ENCODE measurements at places on chromosomes 3 and 15. TPM values are rescaled to one million over a fixed set of nuclear protein-coding genes. Genes with fewer than 3 reads are reported as not detected.

GRCh38 chr3:102225407-102226132 lies 209.2 kb upstream of the ZPLD1 start:
- no peaks in the 10 kb centered on the region for H3K36me3 ChIP-seq
- no peak overlapping the region for H3K27ac ChIP-seq

LNP1 gene
- 6.8 TPM for total RNA-seq

DNA sequence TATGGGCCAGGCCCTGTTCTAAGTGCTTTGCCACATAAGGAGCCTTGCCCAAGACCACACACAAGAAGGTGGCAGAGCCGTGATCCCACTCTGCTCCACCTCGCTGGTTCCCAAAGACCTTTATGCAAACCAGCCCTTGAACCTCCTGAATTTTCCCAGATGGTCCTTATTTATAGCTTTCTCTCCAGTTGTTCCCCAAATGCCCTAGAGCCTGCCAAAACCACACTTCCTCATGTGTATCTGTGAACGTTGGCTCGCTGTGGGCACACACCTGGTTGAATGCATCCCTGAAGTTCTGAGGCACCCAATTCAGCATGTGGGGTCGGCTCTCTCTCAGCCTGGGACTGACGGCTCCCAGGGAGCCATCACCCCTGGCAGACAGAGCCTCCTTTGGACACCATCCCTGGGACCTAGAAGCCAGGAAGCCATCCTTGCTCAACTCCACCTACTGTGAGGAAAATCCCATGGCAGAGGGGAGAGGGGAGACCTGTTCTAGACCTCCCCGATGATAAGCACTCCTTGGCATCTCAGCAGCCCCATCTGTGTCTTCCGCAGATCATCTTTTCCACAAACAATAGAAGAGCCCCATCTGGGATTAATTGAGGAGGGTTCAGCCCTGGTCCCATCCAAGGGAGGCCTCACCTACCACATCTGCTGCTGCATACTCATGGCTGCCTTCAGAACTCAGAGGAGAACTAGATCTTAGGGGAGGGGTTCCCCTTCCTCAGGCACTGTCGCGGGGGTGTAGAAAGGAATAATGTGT lies 42.3 kb upstream of the LIMD1 start:
- DNase-seq, result no peak
- no peaks in the 10 kb centered on the region for H3K27me3 ChIP-seq
- H3K4me1 ChIP-seq, result peaks cover 15% of the 10 kb centered on the region
- peaks cover 11% of the 10 kb centered on the region for H3K36me3 ChIP-seq
- H3K27ac ChIP-seq, result no peak overlapping the region
- H3K4me3 ChIP-seq, result no peak overlapping the region

APH1B gene
- 27.5 TPM for total RNA-seq

GRCh38 chr3:64741341-64741740 lies 53.5 kb upstream of the ADAMTS9 start:
- no peak overlapping the region for H3K27ac ChIP-seq
- no peaks in the 10 kb centered on the region for H3K27me3 ChIP-seq
- H3K4me3 ChIP-seq, result no peak overlapping the region
- no peak for DNase-seq
- H3K4me1 ChIP-seq, result peaks cover 30% of the 10 kb centered on the region
- no peaks in the 10 kb centered on the region for H3K36me3 ChIP-seq

DNA sequence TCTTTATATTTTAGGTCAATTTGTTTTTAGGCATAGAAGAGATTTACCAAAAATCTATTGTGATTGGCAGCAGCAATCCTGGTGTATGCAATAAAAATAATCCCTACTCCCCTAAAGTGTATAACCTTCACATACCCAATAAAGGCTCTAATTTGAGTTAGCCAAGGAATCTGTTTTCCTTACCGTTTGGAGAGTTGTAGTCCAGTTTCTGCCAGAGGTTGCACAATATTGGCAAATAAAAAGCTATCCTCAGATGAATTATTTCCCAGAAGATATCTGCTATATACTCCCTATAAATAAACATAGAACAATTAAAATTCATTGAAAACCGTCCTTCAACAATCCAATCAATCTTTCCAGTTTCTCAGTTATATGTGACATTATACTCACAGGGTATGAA lies 31.1 kb downstream of the ACKR4 start:
- no peaks in the 10 kb centered on the region for H3K27me3 ChIP-seq
- H3K36me3 ChIP-seq, result peaks cover 2% of the 10 kb centered on the region
- peak overlapping the region; percentile 14 for H3K27ac ChIP-seq

- peaks cover 18% of the 10 kb centered on the region for H3K36me3 ChIP-seq
- peak overlapping the region; percentile 5 for H3K27ac ChIP-seq
- DNase-seq, result peak; percentile 77
- H3K4me1 ChIP-seq, result peaks cover 10% of the 10 kb centered on the region
- H3K27me3 ChIP-seq, result no peaks in the 10 kb centered on the region
Observed at GRCh38 chr15:90219421-90220141, 14.2 kb downstream of the CIB1 start.

DNA sequence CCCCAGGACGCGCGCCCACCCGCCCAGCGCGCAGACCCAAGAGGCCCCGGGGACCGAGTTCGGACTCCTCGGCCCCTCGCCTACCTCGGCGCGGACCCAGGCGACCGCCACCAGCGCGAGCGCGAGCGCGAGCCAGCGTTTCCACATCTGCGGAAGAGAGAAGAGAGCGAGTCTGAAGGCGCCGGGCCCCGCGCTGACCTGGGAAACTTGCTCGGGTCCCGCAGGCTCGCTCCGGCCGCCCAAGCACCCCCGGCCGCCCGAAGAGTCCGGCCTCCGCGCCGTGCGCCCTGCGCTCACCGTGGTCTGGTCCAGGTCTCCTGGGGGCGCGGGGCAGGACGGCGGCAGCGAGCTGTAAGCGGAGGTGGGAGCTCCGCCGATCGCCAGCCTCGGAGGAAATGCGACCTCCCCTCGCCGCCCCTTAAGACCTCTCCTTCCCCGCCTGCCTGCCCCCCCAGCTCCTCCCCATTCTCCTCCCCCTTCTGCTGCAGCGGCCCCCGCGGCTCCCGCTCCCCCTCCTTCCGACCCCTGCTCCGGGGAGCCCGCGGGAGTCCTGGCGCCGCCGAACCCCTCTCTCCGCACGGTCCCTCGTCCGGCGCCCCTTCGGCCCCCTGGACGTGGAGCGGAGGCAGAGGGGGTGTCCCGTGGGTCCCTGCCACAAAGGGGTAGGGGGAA lies at the start of gene FSTL1:
Gene FSTL1 (minus strand): TSS at position 393 of the 672 bp plus-strand sequence. CDS start 246 bp downstream, at position 147.
- H3K4me3 ChIP-seq, result peak within 1 kb of the TSS; percentile 90
- H3K27me3 ChIP-seq, result no peaks in the 10 kb centered on the region
- H3K36me3 ChIP-seq, result peaks cover 10% of the 10 kb centered on the region
- peak; percentile 79 for DNase-seq

- H3K36me3 ChIP-seq, result no peaks in the 10 kb centered on the region
- H3K27ac ChIP-seq, result no peak overlapping the region
- no peaks in the 10 kb centered on the region for H3K27me3 ChIP-seq
- DNase-seq, result no peak
Observed at GRCh38 chr15:29046977-29047376, 161.2 kb downstream of the APBA2 start.

FAM107A gene
- 0.31 TPM for total RNA-seq

ECE2 gene
- 0.46 TPM for total RNA-seq

TM6SF1 gene
- total RNA-seq, result 0.79 TPM

MGLL gene
- total RNA-seq, result 0.94 TPM

DNA sequence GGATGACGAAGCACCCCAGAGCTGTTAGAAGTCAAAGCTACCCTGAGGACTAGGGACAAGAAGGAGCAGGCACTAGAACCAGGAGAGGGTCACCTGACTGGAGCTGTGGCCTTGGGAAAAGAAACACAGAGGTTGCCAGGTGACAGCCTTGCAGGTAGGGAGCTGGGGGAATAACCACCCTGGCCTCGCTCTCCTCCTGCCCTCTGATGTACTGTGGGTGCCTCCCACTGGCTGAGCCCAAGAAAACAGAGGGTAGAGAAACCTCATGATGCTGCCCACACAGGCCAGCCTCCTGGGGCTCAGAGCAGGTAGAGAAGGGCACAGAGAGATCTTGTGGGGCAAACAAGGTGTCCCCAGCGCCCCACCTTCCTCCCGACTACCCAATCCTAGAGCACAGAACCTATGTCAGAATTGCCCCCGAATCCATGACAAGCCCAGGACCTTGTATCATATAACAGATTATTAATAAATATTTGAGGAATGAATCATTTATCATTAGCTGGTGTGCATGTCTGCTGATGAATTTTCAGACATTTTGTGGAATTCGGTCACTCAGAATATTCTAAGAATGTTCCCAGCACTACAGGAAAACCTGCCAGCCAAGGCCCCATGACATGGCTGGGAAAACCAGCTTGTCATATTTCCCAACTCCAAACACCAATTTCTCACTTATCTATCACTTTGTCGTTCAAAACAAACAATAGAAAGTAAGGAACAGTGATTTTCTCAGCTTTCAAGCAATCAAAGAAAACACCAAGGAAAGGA lies 59.8 kb upstream of the MEX3B start:
- H3K4me1 ChIP-seq, result peaks cover 10% of the 10 kb centered on the region
- no peak overlapping the region for H3K27ac ChIP-seq
- H3K4me3 ChIP-seq, result no peak overlapping the region
- peak; percentile 35 for DNase-seq

DNA sequence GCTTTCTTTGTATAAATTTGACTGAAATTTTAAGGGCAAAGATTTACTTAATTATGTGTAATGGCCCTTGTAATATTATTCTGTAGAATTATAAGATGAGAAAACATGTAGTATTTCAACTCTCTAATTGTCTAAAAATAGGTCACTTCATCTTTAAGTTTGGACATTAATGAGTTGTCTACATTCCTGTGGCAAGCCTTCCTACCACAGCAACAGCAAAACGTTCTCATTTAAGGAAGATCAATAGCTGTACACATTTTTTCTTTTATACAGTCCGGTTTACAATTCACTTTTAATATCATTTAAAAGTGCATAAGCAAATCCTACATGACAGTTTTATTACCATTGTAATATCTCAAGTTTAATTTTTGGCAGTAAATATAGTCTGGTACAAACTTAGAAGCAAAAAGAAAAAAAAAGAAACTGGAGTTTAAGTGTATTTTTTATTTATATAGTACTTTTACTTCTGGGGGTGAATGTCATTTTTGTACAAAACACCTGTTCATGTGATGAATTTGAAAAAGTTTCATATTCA lies 501.8 kb downstream of the ZPLD1 start:
- no peak for DNase-seq
- H3K36me3 ChIP-seq, result peaks cover 12% of the 10 kb centered on the region
- no peak overlapping the region for H3K27ac ChIP-seq
- H3K27me3 ChIP-seq, result no peaks in the 10 kb centered on the region
- no peak overlapping the region for H3K4me3 ChIP-seq

DNA sequence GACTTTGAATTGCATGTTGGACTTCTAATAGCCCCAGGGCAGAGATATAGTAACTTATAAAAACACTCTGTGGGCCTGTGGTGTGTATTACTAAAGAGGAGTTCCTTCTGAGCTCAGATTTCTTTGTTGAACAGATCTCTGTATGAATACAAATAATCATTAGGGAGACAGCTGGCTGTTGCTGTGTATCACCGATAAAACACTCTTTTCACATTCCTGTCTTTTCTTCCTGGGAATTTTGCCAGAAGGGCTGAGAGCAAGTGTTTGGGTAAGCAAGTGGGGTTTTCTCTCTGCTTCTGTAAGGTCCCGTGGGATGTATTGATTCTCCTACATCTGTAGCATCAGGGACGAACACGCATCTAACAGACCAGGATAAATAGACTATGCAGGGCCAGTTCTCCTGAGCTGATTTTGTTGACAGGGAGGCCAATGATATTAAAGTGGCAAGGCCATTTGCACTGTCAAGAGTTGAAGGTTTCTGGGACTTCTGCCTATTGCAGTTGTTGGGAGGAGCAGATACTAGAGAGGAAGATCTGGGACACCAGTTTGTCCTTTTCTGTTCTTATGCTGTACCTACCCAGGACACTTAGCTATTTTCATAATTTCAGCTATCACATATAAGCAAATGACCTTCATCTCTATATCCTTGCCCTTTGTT lies 225.9 kb upstream of the CD96 start:
- H3K4me3 ChIP-seq, result no peak overlapping the region
- no peak overlapping the region for H3K27ac ChIP-seq
- H3K4me1 ChIP-seq, result peaks cover 3% of the 10 kb centered on the region
- no peaks in the 10 kb centered on the region for H3K36me3 ChIP-seq

DNA sequence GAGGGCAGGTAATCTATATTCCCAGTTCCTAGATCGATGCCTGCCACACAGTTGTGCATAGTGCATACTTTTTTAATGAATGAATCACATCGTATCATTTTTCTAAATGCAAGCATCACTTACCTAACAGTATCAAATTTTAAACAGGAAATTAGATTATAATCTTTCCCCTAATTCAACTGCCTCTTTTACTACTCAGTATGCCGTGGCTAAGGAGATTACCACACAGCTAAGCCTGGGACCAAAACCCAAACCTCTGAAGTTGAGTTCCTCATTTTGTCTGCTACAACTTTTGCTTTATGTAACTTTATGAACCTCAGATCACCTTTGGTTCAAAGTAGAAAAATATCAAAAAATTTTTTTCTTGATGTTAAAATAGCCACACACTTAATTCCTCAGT lies 53.2 kb upstream of the FNDC3B start:
- H3K27ac ChIP-seq, result no peak overlapping the region
- H3K27me3 ChIP-seq, result no peaks in the 10 kb centered on the region
- no peak overlapping the region for H3K4me3 ChIP-seq

DNA sequence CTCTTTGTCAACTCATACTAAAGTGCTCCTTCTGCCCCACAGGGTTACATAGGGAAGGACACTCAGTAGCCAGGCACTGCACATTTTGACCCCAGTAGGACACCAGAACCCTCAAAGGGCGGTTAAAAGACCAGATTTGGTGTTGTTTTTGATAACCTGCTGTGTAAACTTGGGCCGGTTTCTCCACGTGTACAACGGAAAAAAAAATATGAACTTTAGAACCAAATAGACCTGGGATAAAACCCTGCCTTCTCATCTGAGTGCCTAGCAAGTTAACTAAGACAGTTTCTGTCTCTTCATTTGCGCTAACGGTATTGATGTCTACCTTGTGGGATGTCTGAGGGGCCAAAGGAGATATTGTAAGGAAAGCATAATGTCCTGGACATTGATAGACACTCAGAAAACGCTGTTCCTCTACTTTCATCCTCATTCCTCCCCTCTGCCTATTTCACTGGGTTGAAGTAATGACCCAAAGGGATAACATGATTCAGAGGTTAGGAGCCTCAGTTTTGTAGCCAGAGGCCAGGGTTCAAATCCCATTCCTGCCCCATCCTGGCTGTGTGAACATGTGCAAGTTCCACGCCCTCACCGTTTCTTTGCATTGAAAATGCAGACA lies 155.9 kb upstream of the LPP start:
- peaks cover 9% of the 10 kb centered on the region for H3K27me3 ChIP-seq
- no peaks in the 10 kb centered on the region for H3K36me3 ChIP-seq
- H3K4me3 ChIP-seq, result no peak overlapping the region
- no peak for DNase-seq
- no peak overlapping the region for H3K27ac ChIP-seq
- peaks cover 51% of the 10 kb centered on the region for H3K4me1 ChIP-seq

- no peak for DNase-seq
- no peak overlapping the region for H3K4me3 ChIP-seq
- no peaks in the 10 kb centered on the region for H3K36me3 ChIP-seq
- no peak overlapping the region for H3K27ac ChIP-seq
- H3K27me3 ChIP-seq, result no peaks in the 10 kb centered on the region
Observed at GRCh38 chr3:143307613-143308183, 188.1 kb downstream of the CHST2 start.

DNA sequence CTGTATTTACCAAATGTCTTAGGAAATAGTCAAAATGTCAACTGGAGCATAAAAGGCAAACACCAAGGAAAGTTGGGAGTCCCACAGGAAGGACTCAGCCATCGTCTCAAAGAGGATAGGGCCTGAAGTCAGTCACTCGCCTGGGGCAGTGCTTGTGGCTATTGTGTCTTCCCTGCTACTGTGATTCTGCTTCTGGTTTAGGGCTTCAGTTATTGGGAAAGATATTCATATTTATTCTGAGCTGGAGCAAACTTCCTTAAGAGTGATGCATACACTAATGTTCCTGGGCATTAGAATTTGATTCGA lies 118.1 kb downstream of the EDEM1 start:
- H3K27ac ChIP-seq, result no peak overlapping the region
- no peaks in the 10 kb centered on the region for H3K4me1 ChIP-seq
- peaks cover 8% of the 10 kb centered on the region for H3K27me3 ChIP-seq
- DNase-seq, result no peak
